ENCODE measurements at places on chromosomes 6 and 20.
A peak's percentile ranks its signal among the peaks of the same experiment; 100 is the strongest.

DNA sequence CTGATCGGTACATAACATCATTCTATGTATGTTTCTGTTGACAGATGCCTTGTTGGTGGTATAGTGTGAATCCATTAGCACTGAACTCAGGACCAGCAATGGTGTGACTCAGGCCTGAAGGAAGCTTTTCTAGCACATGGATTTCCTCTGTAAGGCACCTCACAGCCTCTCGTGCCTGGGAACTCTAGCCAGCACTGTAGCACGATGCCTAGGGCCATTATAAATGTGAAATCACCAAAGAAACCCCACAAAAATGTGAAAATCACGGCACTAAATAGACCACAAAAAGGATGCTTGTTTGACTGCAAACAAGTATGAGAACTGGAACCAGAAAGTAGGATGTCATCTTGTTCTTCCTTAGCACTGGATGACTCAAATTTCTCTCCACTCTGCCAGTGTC is 63.7 kb upstream of the NKX2-2 start:
- no peak for DNase-seq

- DNase-seq = no peak
Observed at GRCh38 chr6:84554706-84555105, 209.7 kb downstream of the TBX18 start.

DNA sequence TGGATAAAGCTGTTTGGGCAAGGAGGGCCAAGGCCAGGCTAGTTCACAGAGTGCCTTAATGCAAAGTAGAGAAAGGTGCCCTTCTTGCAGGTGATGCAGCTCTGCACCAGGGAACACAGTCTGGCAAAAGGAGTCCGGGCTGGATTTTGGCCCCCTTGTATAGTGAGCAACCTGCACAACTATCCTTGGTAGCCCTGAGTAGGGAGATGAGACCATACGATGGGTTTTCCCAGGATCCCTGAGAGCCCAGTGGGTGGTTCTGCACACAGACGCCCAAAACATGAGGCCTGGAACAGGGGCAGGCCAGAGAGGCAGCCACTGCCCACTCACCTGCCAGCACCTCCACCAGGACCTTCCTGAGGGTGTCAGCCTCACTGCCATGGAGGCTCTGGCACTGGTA is 2.0 kb downstream of the TREM2 start:
- DNase-seq = no peak

GRCh38 chr20:50211091-50211490 is 20.5 kb downstream of the CEBPB start:
- no peak for DNase-seq

DNA sequence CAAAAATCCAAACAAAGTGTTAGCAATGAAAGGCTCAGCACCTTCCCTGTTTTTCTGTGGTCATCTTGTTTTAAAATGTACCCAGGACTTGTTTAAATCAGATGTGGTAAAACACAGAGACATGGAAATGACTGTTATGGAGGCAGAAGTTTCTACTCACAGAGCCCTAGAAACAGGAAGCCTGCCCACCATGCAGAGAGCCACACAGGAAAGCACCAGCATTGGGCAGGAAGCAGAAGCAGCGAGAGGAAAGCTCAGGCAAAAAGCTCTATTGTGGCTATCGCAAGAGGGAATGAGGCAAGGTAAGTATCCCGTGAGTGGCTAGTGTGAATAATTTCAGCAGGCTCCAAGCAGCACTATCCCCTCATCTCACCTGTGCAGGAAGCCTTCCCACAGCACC is 42.8 kb downstream of the GPR6 start:
- DNase-seq = peak; percentile 18

GRCh38 chr6:135675862-135676261 is 175.6 kb upstream of the PDE7B start:
- peak; percentile 36 for DNase-seq

GRCh38 chr20:34083137-34083536 is 28.9 kb downstream of the EIF2S2 start:
- no peak for DNase-seq

DNA sequence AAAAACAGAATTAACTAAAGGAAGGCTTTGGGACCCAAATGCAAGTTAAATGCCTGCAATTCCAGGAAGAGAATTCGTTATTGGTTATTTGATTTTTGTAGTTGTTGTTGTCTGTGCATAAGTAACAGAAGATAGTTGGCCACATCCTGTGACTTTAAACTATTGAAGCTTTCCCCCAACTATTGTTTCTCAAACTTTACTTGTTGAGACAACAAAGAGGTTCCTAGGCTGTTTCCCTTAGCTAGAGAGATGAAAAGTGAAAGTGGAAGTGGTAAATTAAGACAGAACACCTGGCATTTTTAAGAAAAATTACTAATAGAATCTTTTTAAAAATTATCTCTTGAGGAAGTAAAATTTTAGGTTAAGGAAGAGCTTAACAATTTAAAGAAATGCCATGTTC is 525.2 kb downstream of the PKHD1 start:
- DNase-seq = no peak

GRCh38 chr6:99282479-99283062 is 66.9 kb downstream of the FAXC start:
- peak; percentile 18 for DNase-seq

Data from OCI-LY7 (cell line).